ENCODE measurements at places on chromosomes 6 and 20.

DNA sequence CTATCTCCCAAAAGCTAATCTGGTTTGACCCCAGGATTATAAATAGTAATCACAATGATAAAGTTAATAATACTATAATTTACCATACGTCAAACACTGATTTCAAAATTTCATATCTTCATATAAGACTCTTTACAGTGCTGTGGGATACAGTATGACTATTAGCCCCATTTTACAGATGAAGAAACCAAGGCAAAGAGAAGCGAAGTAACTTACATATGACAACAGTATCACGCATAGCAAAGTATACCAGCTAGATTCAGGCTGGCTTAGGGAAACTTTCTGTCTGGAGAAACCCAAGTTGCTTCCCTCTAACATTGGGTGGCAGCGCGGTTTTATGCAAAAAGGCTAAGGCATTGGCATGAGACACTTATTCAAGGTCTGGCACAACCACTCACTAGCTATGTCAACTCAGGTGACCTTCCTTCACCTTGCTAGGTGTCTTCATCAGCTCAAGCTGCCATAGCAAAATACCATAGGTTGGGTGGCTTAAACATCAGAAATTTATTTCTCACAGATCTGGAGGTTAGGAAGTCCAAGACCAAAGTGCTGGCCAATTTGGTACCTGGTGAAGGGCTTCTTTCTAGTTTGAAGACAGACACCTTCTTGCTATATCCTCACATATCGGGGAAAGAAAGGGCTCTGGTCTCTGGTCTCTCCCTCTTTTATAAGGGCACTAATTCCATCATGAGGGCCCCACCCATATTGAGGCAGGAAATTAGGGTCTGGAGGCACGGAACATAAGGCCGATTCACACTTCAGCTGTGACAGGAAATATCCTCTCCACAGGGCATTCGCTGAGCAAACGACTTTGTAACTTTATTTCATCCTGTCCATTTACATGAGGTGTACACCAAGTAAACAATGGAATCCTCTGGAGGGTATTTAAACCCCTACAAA lies 22.4 kb upstream of the UTRN start:
- DNase-seq = no peak

GRCh38 chr6:49110916-49111315 lies 352.1 kb downstream of the MMUT start:
- DNase-seq = no peak

DNA sequence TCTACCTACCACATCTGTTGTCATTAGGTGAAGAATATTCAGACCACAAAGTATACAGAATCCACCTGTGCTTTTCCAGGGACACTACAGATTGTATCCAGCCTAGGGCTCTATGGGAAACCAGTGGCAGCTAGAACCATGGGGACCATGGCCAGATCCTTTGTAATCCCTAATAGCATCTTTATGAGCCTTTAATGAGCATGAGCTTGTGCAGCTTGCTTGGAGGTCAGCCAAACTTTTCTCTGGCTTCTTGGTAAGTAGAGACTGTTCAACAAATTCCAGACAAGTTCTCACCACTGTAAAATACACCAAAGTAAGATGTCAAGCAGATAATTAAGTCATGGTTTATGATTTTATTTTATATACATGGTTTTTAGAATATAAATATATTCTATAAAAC lies 301.6 kb upstream of the ADGRB3 start:
- DNase-seq = no peak

- DNase-seq = no peak
Observed at GRCh38 chr20:62222266-62222850, 2.3 kb upstream of the HRH3 start.

GRCh38 chr20:10673176-10673841 lies 490 bp downstream of the JAG1 start:
- peak; percentile 83 for DNase-seq

- DNase-seq = no peak
Observed at GRCh38 chr6:90885611-90886056, 298.8 kb upstream of the MAP3K7 start.

- DNase-seq = no peak
Observed at GRCh38 chr6:336159-337114, 44.1 kb downstream of the DUSP22 start.

- DNase-seq = no peak
Observed at GRCh38 chr6:12331474-12331873, 41.3 kb downstream of the EDN1 start.

DNA sequence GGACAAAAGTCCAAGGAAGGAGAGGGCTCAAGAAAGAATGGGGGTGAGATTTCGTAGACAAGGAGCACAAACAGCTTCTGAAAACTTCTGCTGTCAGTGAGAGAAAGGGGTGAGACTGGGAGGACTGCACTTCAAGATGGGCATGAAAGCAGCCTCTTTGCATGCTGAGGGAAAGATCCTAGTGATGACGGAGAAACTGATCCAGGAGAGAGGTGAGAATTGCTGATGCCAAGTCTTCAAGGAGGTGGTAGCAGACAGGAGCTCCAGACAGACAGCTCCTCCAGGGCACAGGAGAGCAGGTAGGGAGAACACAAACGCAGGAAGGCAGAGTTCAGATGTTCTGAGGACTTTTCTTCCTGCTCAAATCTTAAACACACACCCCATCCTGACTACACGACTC lies 303.9 kb downstream of the GMDS start:
- DNase-seq = no peak

DNA sequence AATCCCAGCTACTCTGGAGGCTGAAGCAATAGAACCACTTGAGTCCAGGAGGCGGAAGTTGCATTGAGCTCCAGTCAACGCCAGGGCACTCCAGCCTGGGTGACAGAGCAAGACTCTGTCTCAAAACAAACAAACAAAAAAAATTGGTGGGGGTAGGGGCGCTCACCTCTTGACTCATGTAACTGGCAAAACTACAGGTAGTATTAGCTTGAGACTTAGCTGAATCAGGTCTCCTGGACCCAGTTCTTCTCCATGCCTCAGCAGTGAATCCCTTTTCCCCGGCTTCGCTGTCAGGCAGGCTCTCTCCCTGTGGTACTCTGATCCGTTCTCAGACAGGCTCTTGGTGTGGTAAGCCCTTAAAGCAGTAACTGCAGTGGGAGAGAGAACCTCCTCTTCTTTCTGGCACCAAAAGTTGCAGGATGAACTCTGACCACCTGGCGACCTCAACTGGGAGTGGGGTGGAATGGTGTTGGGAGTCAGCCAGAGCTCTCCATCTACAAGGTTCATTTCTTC lies 12.9 kb downstream of the SLC9A8 start:
- no peak for DNase-seq

- peak; percentile 55 for DNase-seq
Observed at GRCh38 chr6:124795643-124796463, 166.4 kb upstream of the RNF217 start.

- DNase-seq = peak; percentile 38
Observed at GRCh38 chr6:134161041-134161440, 108.6 kb upstream of the SLC2A12 start.

DNA sequence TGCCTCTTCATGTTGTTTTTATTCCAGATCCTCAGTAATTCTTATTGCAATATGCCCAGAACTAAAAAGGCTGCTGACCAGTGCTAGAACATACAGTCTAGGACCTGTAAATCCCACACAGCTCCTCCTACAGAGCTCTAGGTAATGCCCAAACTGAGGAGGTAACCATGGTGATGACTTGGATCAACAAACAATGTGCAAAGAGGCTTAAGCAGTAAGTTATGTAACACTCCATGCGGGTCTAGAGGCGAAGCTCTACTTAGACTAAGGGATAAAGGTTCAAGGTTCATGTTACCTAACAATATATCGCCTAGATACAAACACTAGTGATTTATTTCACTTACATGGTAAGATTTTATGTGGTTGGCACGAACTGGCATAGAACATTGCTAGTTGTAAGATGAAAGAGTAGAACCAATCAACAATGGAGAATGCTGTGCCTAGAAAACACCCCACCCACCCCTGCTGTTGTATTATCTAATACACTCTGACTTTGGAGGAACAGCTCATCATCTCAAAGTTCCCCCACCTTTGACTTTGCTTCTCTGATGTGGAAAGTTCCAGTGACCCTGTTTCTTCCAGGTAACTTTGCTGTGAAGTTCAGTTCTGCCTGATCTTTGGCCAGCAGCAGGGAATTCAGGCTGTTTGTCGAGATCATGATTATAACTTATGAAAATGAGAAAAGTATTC lies 242.4 kb downstream of the ALDH8A1 start:
- DNase-seq = peak; percentile 59

All from GM23338 (cell line).